ENCODE measurements at places on chromosomes 5 and 9.

DNA sequence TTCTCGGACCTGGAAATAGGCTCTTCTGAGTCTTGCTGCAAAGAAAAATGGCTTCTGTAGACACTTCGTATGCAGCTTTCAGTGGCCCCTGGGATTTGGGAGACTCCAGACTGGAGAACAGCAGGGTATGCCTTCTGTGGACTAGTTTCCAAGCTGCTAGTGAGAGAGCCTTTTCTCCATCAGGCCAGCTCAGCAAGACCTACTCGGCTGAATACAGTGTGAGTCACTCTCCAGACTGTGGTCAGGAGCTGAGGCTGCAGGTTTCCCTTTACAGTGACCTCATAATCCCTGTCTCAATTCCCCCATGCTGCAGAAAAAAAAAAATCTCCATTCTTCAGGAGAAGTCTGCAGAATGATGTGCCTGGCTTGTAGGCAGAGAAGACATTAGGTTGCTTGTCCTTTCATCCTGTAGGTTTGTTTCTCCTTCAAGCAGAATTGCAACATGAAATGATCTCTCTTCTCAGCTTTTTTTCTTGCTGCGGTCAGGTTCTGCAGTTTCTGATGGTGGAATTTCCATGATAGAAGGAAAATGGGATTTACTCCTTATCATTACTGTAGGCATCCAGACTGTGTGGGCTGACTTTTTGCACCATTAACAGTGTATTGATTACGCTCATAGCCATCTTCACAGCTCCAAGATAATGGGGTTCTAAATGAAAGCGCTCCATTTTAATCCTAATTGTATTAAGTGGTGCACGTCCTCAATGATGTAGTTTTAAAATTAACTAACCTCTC, 78.3 kb upstream of the TNFSF8 start:
- no peak for DNase-seq

- DNase-seq: no peak
These were observed 15.3 kb upstream of the ELAVL2 start for GRCh38 chr9:23841304-23841703.

GRCh38 chr9:15961217-15961616, 408.4 kb downstream of the CCDC171 start:
- no peak for DNase-seq

GRCh38 chr5:176542596-176543427, 5.6 kb upstream of the RNF44 start:
- no peak for DNase-seq

DNA sequence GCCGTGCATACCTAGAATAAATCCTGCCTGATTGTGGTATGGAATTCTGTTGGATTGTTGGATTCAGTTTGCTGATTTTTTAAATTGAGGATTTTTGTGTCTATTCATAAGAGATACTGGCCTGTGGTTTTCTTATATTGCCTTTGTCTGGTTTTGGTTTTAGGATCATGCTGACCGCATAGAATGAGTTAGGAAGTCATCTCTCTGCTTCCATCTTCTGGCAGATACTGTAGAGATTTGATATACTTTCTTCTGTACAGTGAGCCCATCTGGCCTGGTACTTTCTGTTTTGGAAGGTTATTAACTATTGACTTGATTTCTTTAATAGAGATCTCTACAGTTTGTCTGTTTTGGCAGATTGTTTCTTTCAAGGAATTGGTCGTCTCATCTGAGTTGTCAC, 14.7 kb downstream of the CEP72 start:
- DNase-seq: no peak

GRCh38 chr5:93359296-93359959, 221.6 kb downstream of the NR2F1-AS1 start:
- peak; percentile 11 for DNase-seq

DNA sequence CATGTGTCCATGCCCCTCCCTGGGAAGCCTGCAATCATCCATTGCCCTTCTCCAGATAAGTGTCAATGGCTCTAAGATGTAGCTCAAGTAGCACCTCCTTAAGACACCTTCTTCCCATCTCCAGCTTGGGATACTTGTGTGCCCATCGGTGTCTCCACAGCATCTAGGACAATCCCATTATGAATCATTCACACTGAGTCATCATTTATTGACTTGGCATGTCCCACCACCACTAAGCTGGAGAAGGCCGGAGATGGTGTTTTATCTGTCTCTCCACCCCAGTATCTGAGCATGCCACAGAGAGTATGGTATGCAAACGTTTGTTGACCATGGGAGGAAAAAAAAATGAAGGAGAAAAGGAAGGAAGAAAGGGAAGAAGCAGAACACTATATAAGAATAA, 342.2 kb downstream of the TRIM32 start:
- DNase-seq: no peak

- no peak for DNase-seq
These were observed 73.7 kb downstream of the SHB start for GRCh38 chr9:37995348-37995737.

- no peak for DNase-seq
These were observed 19.5 kb downstream of the XRCC4 start for GRCh38 chr5:83096660-83097339.

DNA sequence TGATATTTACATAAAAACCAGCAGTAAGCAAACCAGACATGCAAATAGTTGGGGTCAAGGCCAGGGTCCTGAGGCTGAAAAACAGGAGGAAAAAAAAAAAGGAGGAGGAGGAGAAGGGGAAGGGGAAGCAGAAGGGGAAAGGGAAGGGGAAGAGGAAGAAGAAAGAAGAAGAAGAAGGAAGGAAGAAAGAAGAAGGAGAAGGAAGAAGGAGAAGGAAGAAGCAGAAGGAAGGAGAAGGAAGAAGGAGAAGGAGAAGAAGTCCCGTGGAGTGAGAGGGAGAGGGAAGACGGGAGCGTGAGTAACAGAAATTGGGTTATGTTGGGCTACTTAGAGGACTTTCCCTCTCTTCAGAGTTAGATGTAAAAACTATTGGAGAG, 24.6 kb upstream of the NSG2 start:
- no peak for DNase-seq

GRCh38 chr5:77155179-77155785, 55.2 kb upstream of the PDE8B start:
- DNase-seq: no peak

DNA sequence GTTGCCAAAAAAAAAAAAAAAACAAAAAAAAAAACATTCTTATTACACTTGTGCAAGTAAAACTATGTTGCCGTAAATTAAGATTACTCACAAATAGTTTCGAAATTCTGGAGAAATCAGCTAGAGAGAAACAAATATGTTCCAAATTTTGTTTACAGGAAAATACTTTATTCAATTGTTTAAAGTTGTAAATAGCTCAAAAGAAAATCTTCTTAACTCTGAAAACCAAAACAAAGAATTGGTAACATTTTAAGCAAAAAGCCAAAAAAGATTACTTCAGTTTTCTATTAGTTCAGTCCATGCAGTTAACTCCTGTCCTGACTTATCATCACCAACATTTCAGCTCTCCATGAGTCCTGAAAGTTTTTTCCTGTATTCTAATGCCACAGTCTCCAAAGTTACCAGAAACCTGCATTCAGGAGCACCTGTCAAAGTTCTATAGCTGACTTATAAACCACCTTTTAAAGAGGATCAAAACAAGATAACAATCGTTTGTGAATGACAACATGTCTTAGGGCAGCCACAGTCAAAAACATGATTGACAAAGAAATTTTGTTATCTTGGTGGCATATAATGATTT, 194.1 kb downstream of the RANBP17 start:
- DNase-seq: no peak

GRCh38 chr9:135093911-135094584, 6.6 kb downstream of the OLFM1 start:
- no peak for DNase-seq

- DNase-seq: peak; percentile 23
These were observed 1.3 kb upstream of the NNT start for GRCh38 chr5:43601454-43602260.

- DNase-seq: peak; percentile 45
These were observed 1639.4 kb upstream of the C9orf72 start for GRCh38 chr9:29212397-29213387.

DNA sequence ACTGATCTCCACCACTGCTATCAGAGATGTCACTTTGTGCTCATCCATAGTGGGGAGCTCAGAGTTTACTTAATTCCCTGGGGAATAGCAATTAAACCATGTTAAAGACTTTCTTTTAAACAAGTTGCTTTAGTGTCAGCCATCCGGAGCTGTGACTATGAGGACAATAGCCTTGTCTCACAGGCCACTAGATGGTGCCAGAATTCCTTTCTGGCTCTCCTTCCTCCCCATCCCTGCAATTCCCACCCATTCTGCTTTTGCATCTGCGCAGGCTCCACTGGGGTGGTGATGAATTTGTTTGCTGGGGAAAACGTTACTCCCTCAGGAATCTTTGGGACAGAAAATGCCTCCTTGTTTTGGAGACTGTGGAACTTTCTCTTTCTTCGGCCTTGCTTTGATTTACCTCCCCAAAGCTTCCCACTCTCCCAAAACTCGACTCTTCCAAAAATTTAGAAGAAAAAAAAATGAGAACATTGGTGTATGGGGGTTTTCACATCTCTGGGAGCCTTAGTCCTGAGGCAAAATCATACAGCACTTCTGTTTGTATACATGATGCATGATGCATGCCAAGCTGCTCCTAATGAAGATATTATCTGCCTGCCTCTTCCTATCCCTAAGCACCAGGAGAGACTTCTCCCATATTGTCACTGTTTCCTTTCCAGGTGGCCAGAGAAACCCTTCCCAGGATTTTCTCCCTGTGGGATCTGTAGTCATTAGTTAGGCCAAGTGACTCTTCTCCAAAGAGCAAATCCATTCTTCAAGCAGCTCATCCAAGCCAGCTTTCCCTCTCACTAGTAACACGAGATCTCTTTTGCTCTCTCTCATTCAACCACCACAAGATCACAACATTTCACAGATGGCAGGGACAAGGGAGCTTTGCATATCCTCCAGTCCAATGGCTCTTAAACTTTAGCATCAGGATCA, 466.1 kb downstream of the TLR4 start:
- peak; percentile 12 for DNase-seq

- no peak for DNase-seq
These were observed 4.1 kb upstream of the BBLN start for GRCh38 chr9:128155736-128156500.

GRCh38 chr9:129864991-129865647, 29.9 kb downstream of the USP20 start:
- no peak for DNase-seq

GRCh38 chr5:25851301-25851700, 1187.1 kb downstream of the CDH9 start:
- no peak for DNase-seq

GRCh38 chr9:132663117-132663516, 6.7 kb downstream of the DDX31 start:
- DNase-seq: no peak

GRCh38 chr5:93721071-93721470, 20.3 kb downstream of the POU5F2 start:
- no peak for DNase-seq

DNA sequence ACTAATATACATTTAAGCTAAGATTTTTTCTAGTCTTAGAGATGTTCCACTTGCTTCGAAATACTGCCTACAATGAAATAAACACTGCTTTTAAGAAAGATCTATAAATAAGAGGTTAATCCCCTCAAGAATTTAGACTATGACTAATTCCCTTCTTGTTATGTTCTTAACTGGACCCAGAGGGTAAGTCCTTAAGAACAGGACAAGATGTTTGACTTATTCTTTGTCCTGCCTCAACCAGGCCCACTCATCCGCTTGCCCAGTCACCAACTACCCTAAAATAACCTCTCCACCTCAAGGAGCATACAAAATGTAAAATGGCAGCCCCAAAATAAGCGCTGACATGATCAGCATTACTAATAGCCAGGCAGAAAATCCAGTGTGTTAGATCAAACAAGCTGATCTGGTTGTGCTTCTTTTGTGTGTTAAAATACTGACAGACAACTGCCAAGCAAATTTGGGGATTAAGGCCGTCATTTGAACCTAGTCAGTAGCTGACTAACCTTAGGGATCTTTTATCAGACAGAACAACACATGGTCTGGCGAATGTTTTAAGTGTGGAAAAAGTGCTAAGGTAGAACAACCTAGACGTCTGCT, 93.7 kb upstream of the SMC5 start:
- DNase-seq: no peak

DNA sequence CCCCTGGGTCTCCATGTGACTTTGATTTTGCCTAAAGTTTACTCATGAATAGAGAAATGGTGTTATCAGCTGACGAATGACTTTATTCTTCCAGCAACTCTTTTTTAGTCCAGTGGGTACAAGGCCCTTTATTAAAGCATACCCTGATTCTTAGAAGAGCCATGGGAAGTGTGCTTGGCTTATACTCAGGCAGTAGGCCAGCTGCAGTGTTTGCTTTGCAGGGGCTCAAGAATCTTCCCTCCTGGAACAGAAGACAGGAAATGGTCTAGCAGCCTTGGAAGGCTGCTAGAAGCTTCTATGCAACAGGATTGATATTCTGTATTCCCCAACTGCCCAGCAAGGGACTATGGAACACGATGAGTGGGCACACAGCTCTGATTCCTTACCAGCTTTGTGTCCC, 73.4 kb upstream of the PLPP6 start:
- no peak for DNase-seq

- DNase-seq: no peak
These were observed 356.0 kb upstream of the PANK3 start for GRCh38 chr5:168935183-168935582.

- DNase-seq: no peak
These were observed 215.6 kb downstream of the KCTD16 start for GRCh38 chr5:144386315-144386714.

Data from NCI-H446 treated with DMSO at 0.1 percent for 48 hours (cell line).